ENCODE measurements at places on chromosomes 12 and 14.

DNA sequence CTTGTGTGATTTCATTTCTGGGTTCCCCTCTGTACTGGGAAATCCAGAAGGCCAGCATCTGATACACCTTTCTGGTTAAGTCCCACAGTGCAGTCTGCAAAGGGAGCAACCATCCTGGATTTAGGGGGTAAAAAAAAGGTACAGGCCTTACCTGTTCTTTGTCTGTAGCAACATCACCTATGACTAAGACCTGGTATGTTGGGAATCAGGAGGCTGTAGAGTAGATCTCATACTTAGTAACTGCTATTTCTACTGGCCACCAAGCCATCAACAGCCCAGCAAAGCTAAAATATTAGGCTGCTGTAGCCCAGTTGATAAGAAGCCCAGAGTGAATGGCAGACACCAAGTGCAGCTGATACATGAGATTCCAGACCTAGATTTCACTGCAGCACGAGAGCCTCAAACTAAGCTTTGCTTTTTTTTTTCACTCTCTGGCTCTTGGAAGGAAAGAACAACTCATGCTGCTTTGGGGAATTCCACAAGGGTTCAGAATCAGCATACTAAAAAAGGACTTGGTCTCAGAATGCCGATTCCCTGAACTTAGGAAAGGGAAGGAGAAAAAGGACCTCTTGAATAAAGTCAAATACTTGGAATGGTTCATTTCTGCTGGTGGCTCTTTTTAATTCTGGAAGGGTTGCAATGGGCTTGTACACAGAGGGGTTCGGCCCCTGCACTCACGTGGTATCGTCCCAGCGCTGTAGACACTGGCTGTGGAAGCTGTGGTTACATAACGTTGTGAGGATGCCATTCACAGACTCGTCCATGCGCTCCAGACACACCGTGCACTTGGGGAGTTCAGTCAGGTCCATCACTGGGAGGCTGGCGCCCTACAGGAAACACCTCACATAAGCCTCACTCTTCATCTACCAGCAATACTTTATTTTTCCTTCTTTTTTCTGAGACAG is 20.5 kb downstream of the BRAP start:
- no peak for DNase-seq

DNA sequence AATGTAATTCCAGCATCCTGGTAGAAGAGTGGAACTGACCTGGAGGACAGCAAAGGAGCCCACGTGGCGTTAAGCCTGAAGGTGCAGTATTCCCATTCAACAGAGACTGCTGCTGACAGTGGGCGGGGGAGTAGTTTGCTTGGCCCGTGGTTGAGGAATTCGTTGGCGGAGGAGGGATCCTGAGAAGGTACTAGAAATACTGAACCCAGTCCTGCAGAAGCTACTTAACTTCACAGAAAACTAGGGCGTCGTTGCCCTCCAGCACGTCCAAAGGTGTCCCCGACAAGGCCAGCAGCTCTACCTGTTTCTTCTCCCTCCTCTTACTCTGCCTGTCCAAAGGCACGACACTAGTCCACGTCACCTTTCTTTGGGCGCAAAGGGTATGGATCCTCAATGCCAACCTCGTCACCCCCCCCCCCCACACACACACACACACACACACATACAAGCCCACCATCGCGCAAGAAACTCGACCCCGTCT is 303 bp downstream of the PUS7L start:
- DNase-seq, result no peak

DNA sequence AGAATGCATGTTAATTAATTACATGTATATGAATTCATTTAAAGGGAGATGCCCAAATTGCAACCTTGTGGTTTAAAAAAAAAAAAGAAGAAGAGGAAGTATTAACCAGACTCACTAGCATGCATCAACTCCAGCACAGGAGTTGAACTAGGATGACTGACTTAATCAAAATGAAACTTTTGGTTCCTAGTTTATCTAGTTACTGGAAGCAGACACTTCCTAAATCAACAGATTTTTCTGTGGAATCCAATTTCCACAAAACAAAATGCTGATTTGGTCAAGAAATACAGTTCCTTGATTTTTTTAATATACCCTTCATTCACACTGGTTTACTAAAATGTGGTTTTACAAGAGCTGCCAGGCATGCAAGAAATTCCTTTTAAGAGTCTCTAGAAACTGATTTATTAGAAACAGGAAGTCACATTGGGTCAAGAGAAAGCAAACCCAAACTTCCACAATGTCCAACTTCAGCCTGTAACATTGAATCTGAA is 41.6 kb downstream of the ITPR2 start:
- no peak for DNase-seq

DNA sequence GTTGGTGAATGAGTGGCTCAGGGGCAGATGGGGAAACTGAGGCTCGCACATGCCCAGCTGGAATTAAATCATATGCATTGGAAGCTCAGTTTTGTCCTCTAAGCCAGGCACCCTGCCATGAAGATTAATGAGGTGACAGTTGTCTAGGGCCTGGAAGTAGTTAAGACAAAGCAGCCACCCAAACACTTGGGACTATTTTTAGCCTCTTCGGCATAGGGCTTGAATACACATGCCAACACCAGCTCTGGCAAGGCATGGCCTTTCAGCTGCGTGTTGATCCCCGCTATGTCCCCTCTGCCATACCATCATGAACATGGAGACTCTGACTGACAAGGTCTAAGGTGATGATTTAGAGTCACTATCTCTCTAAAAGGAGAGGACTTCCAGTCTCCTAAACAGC is 250.2 kb downstream of the KSR2 start:
- DNase-seq, result no peak

GRCh38 chr14:36317650-36318049 is 2.8 kb downstream of the MBIP start:
- no peak for DNase-seq

DNA sequence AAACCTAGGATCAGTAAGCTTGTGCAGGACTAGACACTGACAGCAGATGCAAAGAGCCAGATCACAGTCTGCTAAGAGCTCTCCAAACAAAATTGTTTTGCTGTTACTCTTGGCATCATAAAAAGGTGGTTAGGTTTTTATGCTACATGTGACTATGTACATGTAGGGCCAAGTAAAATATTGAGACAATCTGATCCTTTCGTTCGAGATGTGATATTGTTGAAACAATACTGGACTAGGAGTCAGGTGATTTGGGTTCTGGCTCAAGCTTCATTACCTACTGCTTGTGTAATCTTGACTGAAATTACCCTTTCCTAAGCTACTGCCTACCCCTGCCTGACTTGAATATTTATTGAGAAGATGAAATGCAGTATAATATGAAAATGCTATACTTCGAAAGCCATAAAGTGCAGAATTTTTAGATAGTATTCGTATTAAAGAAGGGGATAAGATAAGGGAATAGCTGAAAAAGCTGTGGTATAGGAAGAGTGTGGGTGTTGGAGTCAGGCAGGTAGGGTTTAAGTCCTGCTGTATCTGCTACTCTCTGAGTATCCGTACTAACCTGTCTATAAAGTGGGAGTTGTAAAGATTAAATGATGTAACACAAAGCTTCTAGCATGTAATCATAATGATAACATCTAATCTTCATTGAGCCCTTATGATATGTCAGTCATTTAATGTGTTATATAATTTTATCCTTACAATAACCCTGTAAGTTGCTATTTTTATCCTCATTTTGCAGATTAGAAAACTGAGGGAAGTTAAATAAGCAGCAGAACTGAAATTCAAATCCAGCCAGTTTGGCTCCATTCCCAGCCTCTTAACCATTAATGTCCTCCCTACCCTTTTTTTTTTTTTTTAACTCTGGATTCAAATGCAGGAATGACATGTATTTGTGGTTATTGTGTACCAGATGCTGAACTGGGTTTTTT is 38.6 kb upstream of the ATF1 start:
- no peak for DNase-seq

DNA sequence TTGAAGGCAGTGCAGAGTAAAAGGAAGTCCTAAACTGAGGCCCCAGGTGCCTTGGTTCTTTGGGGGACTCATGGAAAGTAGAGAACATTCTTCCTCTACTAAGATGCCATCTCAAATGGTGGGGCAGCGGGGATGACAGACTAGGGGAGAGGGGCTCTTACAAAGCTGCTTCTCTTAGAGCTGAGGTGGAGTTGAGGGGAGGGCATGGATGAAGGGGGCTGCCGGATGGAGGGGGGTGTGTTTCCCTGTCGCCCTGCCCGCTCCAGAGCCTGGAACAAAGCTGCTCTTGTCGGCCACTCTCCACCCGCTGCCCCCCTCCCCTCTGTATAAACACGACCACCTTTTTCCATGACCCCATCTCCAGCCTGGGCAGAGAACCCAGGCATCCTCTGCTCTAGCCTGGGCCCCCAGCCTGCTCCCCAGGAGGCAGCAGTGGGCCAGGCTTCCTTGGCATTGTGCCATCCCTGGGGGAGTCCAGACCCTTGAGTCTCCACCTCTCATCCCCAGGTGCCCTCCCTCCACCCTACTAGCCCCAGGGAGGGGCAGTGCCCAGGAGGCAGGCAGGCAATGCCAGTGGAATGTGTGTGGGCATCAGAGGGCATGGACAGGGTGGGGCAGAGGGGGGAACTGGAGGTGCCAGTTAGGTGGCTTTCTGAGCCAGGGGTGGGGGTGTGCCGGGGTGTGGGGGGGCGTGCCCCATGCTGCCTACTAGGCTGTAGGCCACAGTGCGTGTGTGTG is 1.7 kb downstream of the RARG start:
- DNase-seq, result no peak

DNA sequence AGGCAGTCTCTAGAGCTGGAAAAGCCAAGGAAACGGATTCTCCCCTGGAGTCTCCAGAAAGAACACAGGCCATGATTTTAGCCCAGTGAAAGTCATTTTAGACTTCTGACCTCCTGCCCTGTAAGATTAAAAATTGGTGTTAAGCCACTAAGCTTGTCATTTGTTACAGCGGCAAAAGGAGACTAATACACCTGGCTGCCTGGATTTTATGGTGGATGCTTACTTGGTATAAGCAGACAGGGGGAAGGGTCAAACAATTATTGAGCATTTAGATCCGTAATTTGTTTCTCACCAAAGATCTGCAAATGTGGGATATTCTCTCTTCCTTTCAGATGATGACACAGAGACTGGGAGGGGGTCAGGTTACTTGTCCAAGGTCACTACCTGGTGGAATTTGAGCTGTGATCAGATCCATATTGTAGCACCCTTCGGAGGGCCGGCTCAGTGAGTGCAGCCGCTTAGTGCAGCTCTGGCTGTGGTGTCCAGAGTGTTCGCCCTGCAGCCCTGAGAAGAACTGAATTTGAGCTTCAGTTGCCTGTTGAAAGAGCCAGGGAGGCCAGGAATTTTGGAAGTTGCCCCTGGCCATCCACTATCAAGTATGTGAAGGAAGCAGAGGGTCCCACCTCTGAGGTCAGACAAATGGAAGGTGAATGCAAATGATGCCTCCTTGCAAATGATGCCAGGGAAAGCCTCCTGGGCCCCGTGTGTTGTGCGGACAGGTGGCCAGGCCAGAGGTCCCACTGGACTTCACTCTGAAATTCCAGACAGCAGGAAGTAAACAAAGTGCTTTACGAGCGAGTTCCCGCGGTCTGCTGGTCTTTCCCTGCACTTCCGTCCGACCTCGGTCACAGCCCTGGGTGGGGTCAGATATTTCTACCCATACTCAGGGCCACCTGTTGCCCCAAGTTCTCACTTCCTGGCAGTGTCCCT is 15.1 kb downstream of the GLRX5 start:
- DNase-seq, result no peak

DNA sequence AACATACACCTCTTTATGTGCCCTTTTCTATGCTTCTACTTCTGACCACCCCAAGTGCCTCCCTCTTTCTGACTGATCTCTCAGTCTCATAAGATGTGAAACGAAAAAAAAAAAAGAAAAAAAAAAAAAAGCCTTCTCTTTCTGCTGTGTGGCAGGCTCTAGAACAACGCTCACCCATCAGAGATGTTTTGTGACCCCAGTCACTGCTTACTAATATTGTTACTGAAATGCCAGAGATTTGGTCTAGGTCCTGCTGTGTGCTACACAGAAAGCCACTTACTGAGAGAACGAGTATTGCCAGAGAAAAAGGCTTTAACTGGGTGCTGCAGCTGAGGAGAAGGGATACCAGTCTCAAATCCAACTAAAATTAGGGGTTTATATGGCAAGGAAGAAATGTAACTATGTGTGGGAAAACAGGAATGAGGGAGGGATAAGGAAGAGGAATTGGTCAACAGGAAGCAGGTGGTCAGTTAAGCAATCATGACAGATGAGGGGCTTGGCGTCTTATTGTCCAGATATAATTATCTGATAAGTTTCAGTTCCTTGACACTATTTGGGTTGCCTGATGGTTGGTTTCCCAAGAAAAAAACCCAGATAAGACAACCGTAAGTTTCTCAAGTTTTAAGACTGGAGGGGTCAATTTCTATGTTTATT is 149.0 kb downstream of the NAV3 start:
- no peak for DNase-seq

- DNase-seq, result no peak
Observed at GRCh38 chr14:94239406-94239805, 53.7 kb downstream of the SERPINA10 start.

GRCh38 chr14:71960494-71961353 is 28.5 kb downstream of the RGS6 start:
- no peak for DNase-seq

- no peak for DNase-seq
Observed at GRCh38 chr12:172732-173161, 41.2 kb downstream of the SLC6A12 start.

DNA sequence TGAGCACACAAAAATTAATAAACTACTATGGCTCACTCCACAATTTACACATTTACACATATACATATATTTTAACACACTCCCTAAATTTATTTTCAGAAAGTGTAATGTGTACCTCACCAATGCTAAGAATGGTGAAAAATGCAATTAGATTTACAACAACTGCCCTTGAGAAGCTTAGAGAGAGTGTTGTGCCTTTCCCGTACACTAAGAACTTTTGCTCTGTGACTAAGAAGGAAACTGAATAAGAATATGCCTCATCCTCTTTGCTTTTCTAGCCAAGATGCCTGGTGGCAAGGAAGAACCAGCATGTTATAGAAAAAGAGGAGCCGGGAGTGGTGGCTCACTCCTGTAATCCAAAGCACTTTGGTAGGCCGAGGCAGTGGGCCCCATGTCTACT is 62.3 kb downstream of the SINHCAF start:
- no peak for DNase-seq

DNA sequence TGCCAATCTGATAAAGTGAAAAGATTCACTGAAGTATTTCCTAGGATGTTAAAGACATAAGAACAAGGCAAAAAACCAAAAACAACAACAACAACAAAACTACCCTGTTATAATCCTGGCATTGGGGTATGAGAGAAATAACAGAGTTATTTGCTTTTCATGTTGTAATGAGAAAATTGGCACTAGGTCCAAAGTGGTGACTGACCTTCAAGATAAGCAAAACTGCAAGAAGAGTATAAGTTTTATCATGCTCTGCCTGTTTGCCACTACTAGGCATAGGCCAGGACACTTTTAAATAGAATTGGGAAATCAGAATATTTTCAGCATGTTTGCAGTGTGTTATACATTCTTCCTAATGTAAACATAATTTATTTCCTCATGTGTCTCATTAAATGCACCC is 140.1 kb upstream of the CPM start:
- no peak for DNase-seq

DNA sequence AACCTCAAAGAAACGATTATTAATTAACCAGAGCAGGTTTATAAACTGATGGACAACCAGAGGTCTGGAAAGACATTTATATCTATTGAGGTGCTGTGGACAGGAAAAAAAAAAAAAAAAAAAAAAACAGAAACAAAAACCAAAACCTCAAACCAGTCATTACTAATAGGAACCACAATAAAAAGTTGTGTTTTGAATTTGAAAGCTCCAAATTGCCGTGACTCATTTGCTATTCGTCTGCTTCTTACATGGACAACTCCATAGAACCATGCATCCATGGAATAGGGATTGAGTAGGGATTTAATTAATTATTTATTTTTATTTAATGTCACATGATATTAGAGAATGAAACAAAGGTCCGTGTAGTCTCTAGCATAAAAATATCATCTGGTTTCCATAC is 134.1 kb upstream of the SSTR1 start:
- no peak for DNase-seq

Measured in NCI-H187 (cell line).